ENCODE measurements at places on chromosomes 2 and 18.

- DNase-seq = no peak
Measured at GRCh38 chr2:29255004-29255403, 139.8 kb downstream of the CLIP4 start.

- no peak for DNase-seq
Measured at GRCh38 chr18:33821503-33821902, 243.5 kb downstream of the ASXL3 start.

GRCh38 chr2:61247204-61247812 is 85.3 kb downstream of the C2orf74 start:
- no peak for DNase-seq

GRCh38 chr2:236341721-236342120 is 77.5 kb upstream of the ASB18 start:
- no peak for DNase-seq

GRCh38 chr2:233379441-233379840 is 25.1 kb downstream of the DGKD start:
- no peak for DNase-seq

DNA sequence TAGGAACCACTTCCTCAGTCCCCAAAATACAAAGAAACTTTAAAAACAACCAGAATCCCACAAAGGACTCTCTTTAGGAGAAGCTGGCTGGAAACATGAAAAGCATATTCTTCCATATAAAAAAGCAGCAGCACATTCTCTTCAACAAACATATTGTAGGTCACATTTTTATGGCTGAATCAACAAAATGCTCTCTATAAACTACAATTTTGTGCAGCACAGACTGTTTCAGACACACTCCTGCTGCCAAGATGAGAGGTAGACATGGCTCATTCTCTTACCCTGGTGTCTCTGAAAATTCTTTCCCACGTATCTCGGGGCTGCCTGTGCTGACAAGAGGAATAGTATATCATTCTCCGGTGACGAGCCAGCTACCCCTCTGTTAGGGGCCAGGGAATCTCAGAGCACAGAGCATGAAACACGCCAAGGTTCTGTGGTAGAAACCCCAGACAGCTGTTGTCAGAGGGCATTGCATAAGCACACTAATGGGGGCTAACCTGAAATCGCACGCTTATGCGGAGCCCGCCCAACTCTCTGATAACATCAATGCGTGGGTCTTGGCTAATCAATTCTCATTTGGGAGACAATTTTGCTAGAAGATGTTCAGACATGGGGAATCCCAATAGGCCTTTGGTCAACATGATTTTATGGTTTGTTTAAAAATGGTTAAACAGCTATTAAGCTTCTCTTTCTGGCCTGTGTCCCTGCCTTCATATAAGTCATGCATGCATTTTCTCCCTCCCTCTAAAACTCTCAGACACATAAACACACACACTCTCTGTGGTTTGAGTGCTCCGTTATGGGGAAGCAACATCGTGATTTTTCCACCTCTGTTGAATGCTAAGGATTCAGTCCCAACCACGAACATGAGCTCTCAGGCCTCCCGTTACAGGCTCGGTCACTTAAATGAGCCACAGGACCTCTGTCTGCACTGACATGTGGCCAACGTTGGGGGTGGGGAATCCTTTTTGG is 177.5 kb downstream of the INO80D start:
- no peak for DNase-seq

- no peak for DNase-seq
Measured at GRCh38 chr2:8573942-8574195, 108.0 kb upstream of the ID2 start.

- peak; percentile 56 for DNase-seq
Measured at GRCh38 chr2:129908721-129909373, 70.6 kb upstream of the RAB6C start.

- DNase-seq = no peak
Measured at GRCh38 chr2:213411582-213412289, 127.5 kb downstream of the SPAG16 start.

- DNase-seq = no peak
Measured at GRCh38 chr18:57141208-57142129, 5.4 kb upstream of the BOD1L2 start.

GRCh38 chr2:160315337-160315736 is 115.3 kb upstream of the ITGB6 start:
- DNase-seq = no peak

DNA sequence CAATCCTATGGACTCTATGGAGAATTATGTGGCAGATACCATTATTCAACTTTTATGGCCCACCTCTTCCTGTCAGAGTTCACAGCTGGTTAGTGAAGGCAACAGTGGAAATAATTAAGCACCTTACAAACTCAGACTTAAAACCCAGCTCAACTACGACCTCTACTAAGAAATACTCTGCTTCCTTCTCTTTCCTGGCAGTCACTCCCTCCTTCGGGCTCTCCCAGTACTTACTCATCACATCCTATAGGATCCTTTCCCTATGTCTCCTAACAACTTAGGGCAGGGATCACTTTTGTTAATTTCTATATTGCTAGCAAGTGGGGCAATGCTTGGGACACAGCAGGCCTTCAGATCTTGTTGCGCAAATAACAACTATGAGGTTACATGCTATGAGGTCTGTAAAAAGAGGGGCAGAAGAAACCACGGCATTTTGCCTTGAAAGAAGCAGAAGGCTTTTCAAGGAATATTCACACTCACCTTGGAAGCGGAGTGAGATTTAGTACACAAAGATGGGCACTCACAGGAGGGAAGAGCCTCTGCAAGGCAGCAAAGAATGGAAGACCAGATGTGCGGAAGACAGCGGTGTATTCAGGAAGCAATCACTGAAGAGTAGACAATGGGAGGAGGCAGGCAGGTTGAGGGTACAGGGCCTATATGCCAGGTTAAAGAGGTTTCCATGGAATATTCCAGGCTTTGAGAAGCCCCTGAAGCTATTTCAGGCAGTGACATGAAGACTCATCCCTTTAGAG is 2.1 kb downstream of the STK39 start:
- no peak for DNase-seq

- DNase-seq = peak; percentile 52
Measured at GRCh38 chr2:239600650-239601049, 199.8 kb upstream of the HDAC4 start.

DNA sequence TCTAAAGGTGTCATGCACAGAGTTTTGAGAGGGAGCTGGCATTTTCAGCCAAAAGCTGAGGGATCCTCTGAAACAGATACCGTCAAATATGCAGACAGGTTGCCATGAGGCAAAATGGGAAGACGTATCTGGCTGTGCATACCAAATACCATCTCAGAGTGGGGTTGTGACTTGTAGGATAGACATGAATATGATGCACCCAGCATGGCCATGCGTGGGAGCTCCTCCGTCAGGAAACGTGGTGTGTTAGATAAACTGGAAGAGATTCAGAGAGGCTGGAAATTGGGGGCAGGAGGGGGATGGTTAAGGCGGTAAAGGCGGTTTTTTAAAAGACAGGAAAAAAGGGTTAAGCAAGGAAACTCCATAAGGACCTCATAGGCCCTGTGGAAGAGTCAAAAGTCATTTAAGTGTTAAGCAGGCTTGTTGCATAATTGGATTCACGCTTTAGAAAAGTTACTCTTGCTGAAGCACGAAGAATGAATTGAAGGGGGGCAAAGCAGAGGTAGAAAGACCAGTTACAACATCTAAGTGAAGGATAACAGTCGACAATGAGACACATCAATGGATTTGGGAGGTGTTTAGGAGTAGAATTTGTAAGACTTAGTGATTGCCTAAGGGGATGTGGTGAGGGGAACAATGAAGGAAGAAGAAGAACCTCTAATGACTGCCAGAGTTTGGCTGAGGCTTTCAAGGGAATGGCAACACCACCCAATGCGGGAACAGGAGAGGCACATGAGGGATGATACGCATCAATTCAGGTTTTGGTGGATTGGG is 139.6 kb upstream of the CTAGE1 start:
- DNase-seq = no peak

GRCh38 chr2:32918774-32919173 is 28.0 kb upstream of the LTBP1 start:
- DNase-seq = no peak

GRCh38 chr18:51739044-51739666 is 541.7 kb upstream of the MEX3C start:
- DNase-seq = no peak

- no peak for DNase-seq
Measured at GRCh38 chr18:76757335-76757734, 65.0 kb upstream of the ZNF236 start.

- no peak for DNase-seq
Measured at GRCh38 chr2:196238836-196239380, 67.5 kb upstream of the STK17B start.

GRCh38 chr2:232076272-232076671 is 114.8 kb downstream of the DIS3L2 start:
- no peak for DNase-seq

DNA sequence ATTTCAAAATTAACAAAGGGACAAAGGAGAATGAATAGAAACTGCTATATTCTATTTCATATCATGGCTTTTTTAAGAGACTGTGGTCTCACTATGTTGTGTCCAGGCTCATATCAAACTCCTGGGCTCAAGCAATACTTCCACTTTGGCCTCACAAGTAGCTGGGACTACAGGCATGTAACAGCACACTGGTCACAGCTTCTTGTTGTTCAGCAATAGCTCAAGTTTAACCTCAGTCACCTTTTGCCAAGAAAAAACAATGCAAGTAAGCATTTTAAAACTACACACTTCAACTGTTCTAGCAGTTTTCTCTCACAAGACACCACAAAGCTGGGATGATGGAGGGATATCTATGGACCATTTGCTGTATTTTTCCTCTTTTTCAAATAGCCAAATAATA is 77.1 kb downstream of the ANKRD44 start:
- DNase-seq = no peak

DNA sequence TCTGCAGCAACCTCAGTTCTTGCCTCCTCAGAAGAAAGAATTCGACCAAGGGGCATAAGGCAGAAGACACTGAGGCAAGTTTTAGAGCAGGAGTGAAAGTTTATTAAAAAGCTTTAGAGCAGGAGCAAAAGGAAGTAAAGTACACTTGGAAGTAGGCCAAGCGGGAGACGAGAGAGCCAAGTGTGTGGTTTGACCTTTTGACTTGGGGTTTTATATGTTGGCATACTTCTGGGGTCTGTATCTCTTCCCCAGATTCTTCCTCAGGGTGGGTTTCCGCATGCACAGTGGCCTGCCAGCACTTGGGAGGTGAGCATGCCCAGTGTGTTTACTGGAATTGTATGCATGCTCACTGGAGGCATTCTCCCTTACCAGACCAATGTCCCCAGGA is 59.3 kb upstream of the ANKRD44 start:
- no peak for DNase-seq

- DNase-seq = no peak
Measured at GRCh38 chr2:198374375-198375082, 570.1 kb downstream of the PLCL1 start.

GRCh38 chr18:9182852-9183399 is 46.3 kb downstream of the ANKRD12 start:
- DNase-seq = no peak

- DNase-seq = no peak
Measured at GRCh38 chr2:2031101-2031500, 286.8 kb upstream of the PXDN start.

DNA sequence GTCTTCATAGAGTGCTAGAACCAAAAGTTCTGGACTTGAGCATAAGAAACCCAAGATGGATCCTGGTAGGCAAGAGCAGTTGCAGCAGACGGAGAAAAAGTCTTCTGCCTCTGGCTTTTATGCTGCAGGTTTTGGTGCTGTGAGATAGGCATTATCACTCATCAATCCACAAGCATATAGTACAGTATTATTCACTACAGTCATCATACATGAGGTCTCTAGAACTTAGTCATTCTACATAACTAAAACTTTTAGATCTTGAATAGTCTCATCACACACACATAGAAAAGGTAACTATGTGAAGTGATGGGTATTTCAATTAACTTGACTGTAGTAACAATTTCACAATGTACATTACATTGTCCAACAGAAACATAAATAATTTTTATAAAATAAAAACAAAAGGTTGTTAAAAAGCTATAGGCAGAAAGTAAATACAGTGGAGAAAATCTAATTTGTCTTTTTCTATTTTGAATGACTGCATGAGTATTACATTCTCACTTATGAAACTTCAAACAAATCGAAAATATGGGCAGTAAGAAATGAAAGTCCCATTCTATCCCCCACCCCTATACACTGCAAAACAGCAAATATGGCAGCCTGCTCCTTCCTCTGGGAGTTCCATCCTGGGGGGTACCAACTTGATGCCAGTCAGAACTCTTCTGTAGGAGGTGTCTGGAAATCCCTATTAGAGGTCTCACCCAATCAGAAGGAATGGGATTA is 534.3 kb upstream of the ACVR2A start:
- DNase-seq = no peak

- peak; percentile 47 for DNase-seq
Measured at GRCh38 chr2:603869-604268, 73.3 kb downstream of the TMEM18 start.

GRCh38 chr2:17475286-17475685 is 43.0 kb downstream of the RAD51AP2 start:
- no peak for DNase-seq

DNA sequence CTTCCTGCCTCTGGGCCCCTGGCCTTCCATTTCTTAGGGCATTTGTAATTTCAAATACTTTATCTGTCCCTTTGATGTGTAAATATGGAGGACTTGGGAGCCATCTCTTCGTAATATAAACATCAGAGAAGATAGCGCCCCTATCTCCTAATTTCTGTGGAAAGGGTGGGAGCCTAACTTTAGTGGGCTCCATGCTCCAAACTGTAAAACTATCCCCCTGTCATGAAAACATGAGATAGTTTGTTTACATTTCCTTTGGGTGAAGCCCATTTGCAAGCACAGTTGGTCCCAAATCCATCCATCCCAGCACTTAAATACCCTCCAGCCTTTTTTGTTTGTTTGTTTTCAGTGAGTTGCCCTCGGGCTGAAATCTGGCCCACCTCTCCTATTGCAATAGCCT is 782.6 kb upstream of the FSHR start:
- no peak for DNase-seq

DNA sequence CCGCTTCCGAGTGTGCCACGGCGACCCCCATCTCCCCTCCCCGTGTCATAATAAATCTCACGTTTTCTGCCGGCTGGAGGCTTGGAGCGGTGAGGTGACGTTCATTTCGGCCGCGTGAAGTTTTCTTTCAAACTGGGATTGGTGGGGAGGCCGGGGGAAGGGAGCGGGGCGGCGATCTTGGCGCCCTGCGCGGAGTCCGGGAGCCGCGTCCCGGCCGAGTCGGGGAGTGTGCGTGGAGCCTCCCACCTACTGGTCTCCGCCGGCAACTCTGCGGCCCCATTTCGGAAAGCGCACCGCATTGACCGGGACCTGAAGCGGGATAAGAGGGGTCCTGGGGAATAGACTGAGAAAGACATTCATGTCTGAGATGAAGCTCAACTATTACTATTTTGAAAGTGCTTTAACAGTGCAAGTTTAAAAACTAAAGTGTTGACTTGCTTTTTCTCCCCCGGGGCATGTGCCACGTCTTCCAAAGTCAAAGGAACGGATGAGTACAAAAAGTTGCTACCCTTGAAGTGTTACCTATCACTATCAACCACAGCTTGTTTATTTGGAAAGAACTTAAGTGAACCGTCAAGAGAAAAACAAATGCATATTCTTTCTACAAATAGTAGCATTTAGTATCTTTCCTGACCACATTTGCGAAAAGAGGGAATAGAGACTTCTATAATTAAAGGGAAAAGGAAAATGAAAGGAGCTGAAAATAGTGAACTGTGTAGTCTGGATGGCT is 818 bp upstream of the IKZF2 start:
- DNase-seq = peak; percentile 88

Measured in coronary artery (tissue), 2 donors.